ENCODE measurements at places on chromosomes 16 and 17.
A peak's percentile ranks its signal among the peaks of the same experiment; 100 is the strongest.

DNA sequence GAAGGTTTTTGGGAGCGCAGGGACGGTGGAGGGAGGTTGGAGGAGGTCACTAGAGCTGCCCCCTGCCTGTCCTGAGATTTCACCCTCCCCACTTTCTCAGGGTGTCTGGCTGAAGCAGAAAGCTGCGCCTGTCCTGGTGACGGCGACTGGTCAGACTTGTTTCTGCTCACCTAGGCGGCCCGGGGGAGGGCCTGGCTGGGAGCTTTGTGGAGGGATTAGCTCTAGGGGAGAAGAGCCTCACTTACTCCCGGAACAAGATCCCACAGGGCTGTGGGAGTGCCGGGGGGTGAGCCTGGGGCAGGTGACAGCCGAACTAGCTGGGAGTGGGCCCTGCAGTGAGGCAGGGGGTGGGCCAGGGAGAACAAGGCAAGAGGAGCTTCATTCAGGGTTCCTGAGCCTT, 11.5 kb downstream of the NHERF1 start:
- DNase-seq = no peak

- peak; percentile 61 for DNase-seq
Measured at GRCh38 chr17:42784811-42785592, 4.6 kb downstream of the WNK4 start.

DNA sequence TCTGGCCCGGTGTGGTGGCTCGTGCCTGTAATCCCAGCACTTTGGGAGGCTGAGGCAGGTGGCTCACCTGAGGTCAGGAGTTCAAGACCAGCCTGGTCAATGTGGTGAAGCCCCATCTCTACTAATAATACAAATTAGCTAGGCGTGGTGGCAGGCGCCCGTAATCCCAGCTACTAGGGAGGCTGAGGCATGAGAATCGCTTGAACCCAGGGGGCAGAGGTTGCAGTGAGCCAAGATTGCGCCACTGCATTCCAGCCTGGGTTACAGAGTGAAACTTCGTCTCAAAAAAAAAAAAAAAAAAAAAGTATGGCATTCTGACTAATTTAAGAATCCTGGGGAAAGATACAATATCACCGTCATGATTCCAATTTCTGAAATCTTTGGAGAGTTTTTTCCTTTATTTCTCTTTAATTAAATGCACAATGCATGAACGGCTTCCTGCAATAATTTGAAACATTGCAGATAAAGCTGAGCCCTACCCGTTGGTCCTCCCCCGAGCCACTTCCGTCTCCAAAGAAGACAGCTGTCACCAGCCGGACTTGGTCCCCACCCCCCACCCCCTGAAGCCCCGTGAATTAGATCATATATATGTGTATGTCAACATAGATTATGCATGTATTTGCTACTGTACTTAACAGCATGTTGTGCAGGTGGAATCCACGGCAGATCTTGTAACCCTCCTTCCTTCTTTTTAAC, 142.6 kb upstream of the PLCG2 start:
- DNase-seq = no peak

DNA sequence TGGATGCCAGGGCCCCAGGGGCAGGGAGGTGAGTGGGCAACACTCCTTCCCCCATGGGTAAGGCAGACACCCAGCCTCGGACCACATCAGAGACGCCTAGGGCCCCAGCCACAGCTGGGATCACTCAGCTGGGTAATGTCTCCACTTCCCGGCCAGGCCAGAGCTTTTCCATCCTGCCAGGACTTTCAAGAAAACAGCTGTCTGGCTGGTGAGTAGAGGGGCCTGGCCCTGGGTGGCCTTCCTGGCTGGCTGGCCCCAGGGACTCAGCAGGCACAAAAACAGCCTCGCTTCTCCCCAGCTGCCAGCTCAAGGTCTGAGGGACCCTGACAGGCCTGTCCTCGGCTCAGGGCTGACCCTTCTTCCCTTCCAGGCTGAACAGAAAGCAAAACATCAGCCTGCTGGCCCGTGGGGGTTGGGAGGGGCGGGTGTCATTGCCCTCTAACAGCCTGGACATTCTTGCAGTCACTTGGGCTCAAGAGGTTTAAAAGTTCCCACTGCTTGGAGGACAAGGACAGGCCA, 45.3 kb upstream of the JPH3 start:
- DNase-seq = no peak

DNA sequence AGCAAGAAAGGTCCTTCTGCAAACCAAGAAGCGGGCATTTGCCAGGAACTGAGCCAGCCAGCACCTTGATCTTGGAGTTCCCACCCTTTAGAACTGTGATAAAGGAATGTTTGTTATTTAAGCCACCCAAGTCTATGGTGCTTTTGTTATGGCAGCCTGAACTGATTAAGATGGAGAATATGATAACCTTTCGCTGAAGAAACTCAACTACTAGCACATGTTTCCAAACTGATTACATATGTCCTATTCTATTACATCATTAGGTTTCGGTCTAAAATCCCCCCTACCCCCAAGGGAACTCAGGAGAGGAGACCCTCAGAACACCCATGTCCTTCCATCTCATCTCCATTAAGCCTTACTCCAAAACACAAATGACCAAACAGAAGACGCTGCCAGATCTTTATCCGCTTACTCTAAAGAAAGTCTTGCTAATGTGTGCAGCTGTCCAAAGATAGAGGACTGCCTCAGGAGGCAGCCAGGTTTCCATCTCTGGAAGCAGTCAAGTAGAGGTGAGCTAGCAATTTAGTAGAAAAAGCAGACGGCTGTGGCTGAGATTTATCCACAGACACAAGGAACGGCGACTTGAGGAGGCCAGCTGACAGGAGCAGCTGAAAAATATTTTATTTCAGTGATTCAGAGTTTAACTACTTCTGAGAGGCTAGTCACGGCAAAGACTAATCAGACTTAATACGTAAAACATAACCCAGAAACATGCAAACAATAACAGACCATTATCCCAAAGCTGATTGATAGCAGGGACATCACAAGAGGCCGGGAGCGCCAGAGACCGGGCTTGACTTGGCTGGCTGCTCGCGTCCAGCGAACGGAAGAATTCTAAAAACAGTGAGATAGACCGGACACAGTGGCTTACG, 611.4 kb upstream of the CDH5 start:
- DNase-seq = no peak

DNA sequence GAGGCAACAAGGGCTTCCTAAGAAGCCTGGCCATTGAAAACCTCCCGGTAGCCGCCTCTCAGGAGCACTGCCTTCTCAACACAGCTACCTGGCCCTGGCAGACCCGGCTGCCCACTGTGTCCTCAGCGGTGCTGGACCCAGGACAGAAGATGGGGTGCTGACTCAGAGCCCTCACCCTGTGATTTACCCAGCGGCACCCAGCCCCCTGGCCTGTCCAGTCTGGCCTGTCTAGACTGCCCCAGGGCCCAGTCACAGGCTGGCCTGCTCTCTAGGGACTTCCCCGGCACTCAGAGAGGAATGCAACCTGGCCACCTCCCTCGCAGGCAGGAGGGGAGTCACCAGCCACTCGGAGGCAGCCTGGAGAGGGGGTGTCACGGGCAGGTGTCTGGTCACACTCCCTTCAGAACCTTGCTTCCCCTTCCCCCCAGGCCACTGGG, 20.1 kb downstream of the PIEZO1 start:
- no peak for DNase-seq

Measured in activated CD4-positive, alpha-beta T cell treated with anti-CD3 and anti-CD28 coated beads, Interleukin-2, amount 10 ng/mL, durations not matched to agents 24 days and 14 days (primary cell).